ENCODE measurements at places on chromosomes 13 and 19.
A peak's percentile ranks its signal among the peaks of the same experiment; 100 is the strongest.

DNA sequence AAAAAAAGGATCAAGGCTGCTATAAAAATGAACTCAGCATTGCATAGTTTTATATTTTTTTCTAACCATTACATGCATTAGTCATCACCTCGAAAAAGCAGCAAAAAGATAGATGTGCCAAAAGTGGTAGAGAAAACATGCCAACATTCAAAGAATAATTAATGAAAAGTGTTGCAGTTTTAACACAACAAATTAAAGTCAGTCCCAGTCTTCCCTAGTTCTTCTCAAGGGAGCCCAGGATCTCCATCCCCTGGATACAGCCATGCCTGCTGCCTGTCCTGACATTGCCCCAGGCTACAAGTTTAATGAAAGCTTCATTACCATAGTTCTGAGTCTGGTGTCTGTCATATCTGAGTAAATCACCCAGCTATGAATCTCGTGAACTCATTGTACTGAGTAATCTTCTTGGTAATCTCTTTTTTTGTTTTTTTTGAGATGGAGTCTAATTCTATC, 116.6 kb upstream of the KLF12 start:
- no peak for DNase-seq

DNA sequence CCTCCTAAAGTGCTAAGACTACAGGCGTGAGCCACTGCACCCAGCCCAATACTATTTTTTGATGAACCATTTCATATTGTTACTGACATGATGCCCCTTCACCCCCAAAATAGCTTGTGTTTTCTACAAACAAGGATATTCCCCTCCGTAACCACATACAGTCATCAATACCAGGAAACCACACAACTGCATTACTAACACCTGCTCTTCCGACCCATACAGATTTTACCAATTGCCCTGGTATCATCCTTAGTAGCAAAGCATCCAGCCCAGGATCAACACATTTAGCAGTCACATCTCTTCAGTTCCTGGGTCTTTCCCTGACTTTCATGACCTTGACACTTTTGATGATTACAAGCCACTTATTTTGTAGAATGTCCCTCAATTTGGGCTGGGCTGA, 33.6 kb downstream of the KCTD15 start:
- DNase-seq: no peak

- no peak for DNase-seq
Measured at GRCh38 chr19:1450735-1451731, 1.1 kb downstream of the APC2 start.

GRCh38 chr13:100176801-100177400, 88.0 kb downstream of the PCCA start:
- DNase-seq: peak; percentile 50

DNA sequence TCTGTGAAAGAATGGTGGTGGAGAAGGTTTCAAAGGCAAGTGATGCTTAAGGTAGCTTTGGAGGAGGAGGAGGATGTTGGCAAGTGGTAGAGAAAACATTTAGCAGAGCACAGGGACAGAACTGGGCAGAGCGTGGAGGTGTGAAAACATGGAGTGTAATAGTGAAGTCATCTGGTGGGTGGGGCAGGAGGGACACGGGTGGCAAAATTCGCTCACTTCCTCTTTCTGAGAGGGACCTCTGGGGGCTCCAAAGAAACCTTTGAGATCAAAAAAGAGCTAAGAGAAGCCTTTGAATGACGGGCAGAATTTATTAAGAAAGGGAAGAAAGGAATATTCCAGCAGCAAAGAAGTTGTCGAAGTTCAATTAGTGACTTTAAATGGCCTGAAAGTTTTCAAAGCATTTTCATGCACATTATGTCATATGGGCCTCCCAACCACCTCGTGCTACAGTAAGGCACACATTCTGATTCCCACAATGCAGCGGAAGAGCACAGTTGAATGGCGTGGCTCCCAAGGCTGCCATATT, 82.8 kb downstream of the STARD13 start:
- DNase-seq: no peak

DNA sequence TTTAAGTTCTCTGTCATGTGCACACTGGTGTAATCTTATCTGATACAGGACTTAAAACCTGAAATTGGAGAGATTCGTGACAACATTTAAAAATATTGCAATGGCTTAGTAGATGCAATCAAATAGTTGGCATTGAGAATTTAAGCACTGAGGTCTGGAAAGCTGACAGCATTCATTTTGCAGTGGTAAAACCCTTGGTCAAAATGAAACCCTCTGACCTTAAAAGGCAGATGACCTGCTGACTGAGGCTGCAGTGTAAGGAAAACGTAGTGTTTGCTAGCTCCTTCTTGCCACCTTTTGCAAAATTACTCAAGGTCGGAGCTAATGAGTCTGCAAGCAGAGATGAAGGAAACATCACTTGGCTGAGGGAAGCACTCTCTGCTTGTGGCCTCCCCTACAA, 150.6 kb downstream of the KCTD12 start:
- no peak for DNase-seq

Measured in NCI-H1092 (cell line).